Fibroblast of skin of left biceps (primary cell): ENCODE measurements at places on chromosomes 5 and 9.

DNA sequence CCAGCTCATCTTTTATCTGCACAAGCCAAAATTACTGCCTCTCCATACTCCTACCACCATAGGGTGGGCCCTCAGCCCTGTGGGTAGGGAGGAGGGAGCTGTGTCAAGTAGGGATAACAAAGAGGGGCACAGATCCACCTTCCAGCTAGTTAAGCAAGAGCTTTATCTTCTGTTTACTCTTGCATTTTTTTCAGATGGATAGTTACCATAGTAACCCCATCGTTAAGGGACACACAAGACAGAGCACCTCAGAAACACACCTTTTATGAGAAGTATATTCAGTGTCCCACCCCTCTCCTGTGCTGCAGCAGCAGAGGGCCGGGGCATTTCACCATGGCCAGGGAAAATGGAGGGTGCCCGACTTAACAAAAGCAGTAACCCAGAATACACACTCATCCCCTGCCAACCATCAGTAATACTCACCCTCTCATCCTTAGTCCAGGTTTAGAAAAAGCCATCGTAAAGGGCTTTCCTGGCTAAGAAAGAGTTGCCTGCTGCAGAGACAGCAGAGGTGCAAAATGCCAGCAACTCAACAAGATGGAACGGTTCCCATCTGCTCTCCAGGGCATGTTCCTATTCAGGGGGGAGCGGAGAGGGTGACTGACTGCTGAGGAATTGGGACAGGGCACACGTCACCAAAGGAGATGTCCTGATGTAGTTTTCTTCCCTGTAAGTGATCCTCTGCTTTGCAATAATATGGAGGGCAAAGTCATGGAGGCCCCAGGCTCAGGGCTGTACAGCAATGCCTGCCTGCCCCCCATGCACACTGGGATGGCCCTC, 25.1 kb downstream of the MACROH2A1 start:
- DNase-seq: no peak

DNA sequence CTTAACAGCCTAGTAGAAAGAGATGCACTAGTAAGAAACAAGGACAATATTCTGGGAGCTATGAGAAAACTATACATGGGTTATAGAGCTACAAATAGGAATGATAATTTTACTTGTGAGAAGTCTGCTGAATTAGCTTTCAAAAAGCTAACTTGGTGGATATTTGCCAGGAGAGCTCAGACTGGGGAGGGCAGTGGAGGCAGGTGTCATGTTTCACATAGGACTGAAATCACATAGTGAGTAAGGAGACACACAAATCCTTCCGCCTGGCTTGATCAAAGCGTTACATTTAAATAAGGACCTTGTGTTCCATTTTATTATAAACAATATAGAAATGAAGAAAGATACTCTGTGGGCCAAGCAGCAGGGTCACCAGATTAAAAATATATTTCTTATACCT, 235.0 kb downstream of the ISL1 start:
- DNase-seq: no peak

DNA sequence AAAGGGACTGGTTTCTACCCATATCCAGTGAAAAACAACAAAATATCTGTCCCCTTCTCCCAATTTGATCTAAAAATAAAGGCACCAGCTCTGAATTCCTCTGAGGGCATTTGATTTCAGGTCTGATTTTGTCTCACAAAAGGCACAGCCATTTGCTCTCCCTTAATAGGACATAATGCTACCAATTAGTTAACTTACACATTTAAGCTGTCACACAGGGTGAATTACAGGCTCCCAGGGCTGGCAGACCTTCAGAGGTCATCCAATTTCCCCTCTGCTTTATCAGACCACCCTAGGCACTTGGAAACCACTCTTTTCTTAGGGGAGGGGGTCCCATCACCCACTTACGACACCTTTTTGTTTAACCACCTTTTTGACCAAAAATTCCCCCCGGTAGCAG, 319.9 kb downstream of the SPOCK1 start:
- no peak for DNase-seq

- DNase-seq: no peak
These were observed 210.1 kb downstream of the PRDM9 start for GRCh38 chr5:23717486-23717885.

GRCh38 chr9:94697972-94698581, 28.4 kb upstream of the AOPEP start:
- DNase-seq: peak; percentile 57
